WTC11 (cell line): ENCODE measurements at places on chromosomes 4 and X. TPM values are rescaled to one million over a fixed set of nuclear protein-coding genes. Genes with fewer than 3 reads are reported as not detected.

DNA sequence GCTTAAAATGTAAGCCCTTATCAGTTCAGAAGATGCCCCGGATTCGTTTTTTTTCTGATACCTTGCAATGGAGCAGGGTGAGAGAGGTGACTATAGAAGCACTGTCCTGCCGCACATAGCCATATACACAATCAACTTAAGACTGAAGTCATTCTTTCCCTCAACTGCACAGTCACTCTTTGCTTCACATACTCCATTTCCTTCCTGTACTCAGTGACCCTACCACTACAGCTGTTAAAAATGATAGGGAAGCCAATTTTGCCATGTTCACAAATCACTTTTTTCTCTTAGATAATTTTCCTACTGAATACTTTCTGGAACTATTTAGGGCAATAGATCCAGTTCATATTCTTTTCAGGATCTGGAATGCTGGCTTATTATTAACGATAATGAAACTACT, 300.0 kb downstream of the ANK2 start:
- no peak for DNase-seq

DNA sequence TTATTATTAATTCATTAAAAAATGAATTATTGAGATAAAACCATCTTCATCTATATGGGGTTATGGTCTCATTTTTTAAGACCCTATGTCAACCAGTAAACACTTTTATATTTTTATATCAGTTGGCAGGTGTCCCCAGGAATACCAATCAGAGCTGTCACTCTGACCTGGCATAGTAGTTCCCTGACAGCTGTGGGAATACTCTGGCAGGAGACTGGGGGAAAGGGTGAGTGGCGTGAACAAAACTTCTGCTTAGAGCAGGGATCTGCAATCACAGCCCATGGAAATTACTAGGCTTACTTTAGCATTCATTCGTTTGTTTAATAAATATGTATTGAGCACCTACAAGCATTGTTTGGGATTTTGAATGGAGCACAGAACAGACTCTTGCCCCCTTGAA, 254.1 kb upstream of the KLF3 start:
- DNase-seq: no peak

GRCh38 chrX:31333165-31333831, 261.5 kb upstream of the FTHL17 start:
- no peak for DNase-seq

- no peak for DNase-seq
Observed at GRCh38 chr4:186172546-186172945, 18.8 kb upstream of the CYP4V2 start.

GRCh38 chr4:168877511-168878491, 132.3 kb downstream of the CBR4 start:
- peak; percentile 61 for DNase-seq

DNA sequence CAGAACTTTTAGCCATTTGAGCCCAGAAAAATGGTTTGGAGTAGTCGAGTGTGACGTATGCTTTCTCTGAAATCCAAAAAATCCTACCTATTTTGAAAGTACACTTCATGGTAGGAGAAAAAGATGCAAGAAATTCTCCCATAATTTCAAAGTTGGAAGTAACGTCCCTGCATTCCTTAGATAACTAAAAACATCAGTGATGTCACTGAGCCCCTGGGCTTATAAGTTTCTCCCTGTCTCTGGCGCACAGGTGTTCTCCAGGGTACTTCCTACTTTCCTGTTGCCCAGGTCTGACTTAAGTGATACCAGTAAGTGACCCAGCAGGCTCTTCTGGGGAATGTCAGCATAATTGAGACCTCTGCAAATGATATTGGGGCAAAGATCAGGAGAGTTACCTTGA, 90.5 kb upstream of the WDR1 start:
- no peak for DNase-seq

- no peak for DNase-seq
Observed at GRCh38 chr4:66820681-66821080, 724.6 kb downstream of the CENPC start.

GRCh38 chr4:181757910-181758660, 485.1 kb upstream of the TENM3 start:
- DNase-seq: no peak

- peak; percentile 33 for DNase-seq
Observed at GRCh38 chr4:174218127-174218790, 65.2 kb downstream of the FBXO8 start.

DNA sequence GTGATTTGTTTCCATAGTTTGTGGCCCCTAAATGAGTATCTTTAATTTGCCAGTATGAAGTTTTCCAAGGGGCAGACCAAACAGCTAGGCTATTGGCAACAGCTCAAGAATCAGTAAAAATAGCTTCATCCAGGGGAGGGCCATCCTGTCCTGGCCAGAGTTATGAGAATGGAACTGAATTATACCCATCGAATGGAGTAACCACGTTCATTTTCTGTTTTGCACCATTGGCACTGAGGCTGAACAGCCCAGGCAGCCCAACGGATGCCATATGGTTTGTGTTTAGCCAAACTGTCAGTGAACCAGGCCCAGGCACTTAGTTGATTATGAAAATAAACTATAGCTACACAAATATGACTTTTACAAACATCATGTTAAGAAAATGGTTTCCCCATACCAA, 17.7 kb upstream of the ASB5 start:
- no peak for DNase-seq

DNA sequence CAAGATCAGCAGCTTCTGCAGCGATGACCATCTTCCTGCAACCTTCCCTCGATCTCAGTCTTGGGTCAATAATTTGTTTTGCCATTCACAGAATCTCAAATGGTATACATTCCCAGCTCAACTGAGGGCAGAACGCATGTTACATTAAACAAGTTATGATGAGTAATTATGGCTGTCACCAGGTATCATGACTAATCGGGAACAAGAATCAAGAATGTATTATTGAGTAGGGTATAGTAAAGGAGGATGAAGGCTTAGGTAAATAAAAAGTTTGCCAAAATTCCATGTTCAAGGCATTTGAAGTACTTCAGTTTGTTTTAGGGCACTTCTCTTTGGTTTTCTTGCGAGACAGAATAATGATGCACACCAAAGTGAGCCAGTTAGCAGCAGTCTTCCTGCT, 194.1 kb downstream of the SH2D1A start:
- DNase-seq: no peak

DNA sequence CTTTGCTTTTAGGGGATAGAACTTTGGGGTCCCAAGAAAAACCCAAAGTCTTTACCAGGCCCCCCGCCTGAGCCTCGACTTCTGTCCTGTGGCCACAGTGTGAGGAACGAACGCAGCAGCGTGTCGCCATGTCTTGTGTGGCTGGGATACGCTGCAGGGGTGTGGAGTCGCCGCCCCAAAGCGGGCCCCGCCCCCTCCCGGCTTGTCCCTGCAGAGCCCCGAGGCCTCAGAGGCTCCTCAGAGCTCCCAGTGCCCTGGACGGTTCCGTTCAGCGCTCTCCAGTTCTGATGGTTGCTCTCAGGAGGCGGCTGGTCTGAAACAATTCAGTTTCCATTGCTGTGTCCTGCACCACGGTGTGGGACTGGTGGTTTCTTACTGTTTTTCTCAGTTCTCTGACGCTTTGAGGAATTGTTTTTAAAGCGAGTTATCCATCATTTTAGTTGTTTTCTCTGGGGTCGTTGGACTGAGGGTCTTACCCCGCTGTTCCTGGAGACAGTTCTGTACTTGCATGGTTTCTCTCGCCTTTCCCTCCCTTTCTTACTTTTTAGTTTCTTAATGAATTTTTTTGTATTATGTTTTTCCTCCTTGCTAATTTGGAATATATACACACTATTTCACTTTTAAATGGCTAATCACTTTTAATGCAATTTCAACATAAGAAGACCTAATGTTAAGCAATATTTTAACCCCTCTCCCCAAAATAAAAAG, 1.6 kb upstream of the IDUA start:
- DNase-seq: peak; percentile 84

DNA sequence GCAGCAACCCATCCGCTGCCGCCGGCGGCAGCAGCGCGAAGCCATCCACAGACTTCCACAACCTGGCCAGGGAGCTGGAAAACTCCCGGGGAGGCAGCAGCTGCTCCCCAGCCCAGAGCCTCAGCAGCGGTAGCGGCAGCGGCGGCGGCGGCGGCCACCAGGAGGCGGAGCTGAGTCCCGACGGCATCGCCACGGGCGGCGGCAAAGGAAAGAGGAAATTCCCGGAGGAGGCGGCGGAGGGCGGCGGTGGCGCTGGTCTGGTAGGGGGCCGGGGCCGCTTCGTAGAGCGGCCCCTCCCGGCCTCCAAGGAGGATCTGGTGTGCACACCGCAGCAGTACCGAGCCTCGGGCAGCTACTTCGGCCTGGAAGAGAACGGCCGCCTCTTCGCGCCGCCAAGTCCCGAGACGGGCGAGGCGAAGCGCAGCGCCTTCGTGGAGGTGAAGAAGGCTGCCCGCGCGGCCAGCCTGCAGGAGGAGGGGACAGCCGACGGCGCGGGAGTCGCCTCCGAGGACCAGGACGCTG, 4.9 kb downstream of the PRDM8 start:
- peak; percentile 85 for DNase-seq

DNA sequence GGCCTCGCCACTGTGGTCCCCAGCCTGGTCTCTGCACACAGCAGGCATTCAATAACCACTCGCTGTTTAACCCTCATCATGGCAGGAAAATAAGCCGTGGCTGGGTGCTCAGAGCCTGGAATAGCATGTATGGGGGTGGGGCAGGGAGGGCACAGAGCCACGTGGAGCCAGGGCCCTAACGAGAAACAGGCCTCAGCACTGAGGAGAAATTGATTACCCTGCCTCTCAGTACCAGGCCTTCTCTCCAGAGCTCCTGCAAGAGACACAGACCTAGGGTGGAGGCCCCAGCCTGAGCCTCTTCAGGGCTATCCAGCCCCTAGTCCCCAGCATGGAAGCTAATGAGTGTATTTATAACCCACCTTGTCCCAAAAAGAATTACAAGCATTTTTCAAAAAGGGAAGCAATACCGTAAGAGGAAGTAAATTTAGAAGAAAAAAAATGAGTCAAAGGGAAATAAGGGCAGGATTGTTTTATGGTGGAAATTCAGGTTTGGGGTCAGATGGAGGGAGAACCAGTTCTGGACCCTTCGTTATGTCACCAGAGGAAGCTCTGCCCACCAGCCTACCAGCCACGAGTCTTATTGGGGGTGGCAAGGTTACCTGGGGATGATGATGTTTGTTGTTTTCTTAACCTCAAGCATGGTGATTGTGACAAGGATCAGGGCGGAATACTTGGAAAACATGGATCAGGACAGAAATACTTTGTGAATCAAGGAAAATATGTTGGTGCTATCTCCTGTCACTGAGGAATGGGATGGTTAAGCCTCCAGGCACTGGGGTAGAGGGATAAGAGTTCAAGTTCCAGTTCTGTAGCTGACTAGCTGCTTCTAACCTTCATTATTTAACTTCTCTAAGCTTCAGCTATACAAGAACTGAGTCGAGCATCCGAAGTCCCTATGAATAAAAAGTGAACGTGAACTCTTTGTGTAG, 101.9 kb upstream of the RBPJ start:
- DNase-seq: no peak

GRCh38 chr4:3481113-3481531, 18.0 kb downstream of the DOK7 start:
- no peak for DNase-seq

DNA sequence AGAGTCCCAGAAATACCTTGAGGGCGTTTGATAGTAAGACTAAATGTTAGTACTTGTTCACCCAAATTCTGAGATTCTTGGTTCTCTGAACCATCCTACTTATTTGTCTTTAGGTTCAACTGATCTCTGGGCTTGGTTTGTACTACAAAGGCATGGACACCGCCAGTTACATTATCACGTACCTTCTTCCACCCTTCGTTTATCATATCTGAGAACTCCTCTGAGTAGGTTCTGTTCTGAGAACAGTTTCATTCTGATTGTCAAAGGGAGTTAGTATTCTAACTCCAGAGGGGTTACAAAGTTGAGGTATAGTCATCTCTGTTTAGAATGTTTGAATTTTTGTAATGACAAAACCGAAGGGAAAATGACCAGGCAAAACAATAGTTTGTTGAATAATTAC, 19.3 kb downstream of the ZFX start:
- no peak for DNase-seq

GRCh38 chrX:44947995-44948394, 75.0 kb downstream of the KDM6A start:
- DNase-seq: no peak

GRCh38 chrX:40473460-40474204, 107.1 kb upstream of the ATP6AP2 start:
- DNase-seq: no peak

- DNase-seq: no peak
Observed at GRCh38 chr4:137203601-137204000, 328.7 kb downstream of the PCDH18 start.

- DNase-seq: no peak
Observed at GRCh38 chr4:169506903-169507302, 105.5 kb downstream of the NEK1 start.

Gene RTL9
- total RNA-seq: 0.07 to 0.24 TPM (median 0.11 TPM) in 3 replicates

Gene KDR
- 80.8 to 88.7 TPM (median 87.2 TPM) in 3 replicates for total RNA-seq

Gene GABRG1
- 0.17 to 0.34 TPM (median 0.30 TPM) in 3 replicates for total RNA-seq

Gene FAM184B
- total RNA-seq: 0.11 to 0.23 TPM (median 0.17 TPM) in 3 replicates

Gene GALNTL6
- total RNA-seq: 0.11 to 0.24 TPM (median 0.21 TPM) in 3 replicates

Gene TBC1D14
- total RNA-seq: 42.4 to 45.1 TPM (median 43.4 TPM) in 3 replicates

Gene SRPX2
- 0.24 to 0.62 TPM (median 0.34 TPM) in 3 replicates for total RNA-seq

Gene TRAPPC11
- 30.0 to 35.9 TPM (median 33.6 TPM) in 3 replicates for total RNA-seq

Gene P2RY10
- total RNA-seq: 0.09 to 0.23 TPM in 2 of 3 replicates, not detected in the other
